ENCODE measurements at places on chromosomes 4 and X.

- no peak for DNase-seq
- H3K27ac ChIP-seq, result no peak overlapping the region
- H3K27me3 ChIP-seq, result no peaks in the 10 kb centered on the region
- H3K4me1 ChIP-seq, result peaks cover 2% of the 10 kb centered on the region
- H3K36me3 ChIP-seq, result no peaks in the 10 kb centered on the region
These were observed 13.7 kb downstream of the SEPTIN11 start for GRCh38 chr4:76963131-76963750.

GRCh38 chr4:94804650-94805049, 46.9 kb downstream of the BMPR1B start:
- H3K4me3 ChIP-seq, result no peak overlapping the region
- no peaks in the 10 kb centered on the region for H3K4me1 ChIP-seq
- H3K27me3 ChIP-seq, result no peaks in the 10 kb centered on the region
- no peaks in the 10 kb centered on the region for H3K36me3 ChIP-seq
- no peak for DNase-seq

GRCh38 chr4:85028910-85029309, 62.4 kb upstream of the WDFY3 start:
- H3K27ac ChIP-seq, result no peak overlapping the region
- H3K27me3 ChIP-seq, result no peaks in the 10 kb centered on the region
- H3K36me3 ChIP-seq, result no peaks in the 10 kb centered on the region
- H3K4me3 ChIP-seq, result no peak overlapping the region

DNA sequence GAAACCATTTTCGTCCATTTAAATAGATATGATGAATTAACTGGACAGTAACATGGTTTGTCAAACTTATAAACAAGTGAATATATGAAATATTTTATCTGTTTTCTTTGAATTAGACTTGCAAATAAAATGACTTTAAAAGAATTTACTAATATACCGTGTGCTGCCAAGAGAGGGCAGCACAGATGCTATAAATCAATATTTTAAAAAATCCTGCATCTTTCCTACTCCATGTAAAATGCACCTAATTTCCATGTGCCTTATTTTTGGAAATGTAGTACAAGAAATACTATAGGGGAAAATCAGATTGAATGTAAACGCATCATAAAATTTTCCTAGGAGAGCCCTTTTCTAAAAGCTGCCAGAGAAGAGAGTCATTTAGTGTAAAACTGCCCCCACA, 62.2 kb downstream of the PRKX start:
- no peak overlapping the region for H3K4me3 ChIP-seq
- peaks cover 13% of the 10 kb centered on the region for H3K36me3 ChIP-seq
- no peak overlapping the region for H3K27ac ChIP-seq
- no peaks in the 10 kb centered on the region for H3K27me3 ChIP-seq
- H3K4me1 ChIP-seq, result no peaks in the 10 kb centered on the region
- DNase-seq, result no peak

DNA sequence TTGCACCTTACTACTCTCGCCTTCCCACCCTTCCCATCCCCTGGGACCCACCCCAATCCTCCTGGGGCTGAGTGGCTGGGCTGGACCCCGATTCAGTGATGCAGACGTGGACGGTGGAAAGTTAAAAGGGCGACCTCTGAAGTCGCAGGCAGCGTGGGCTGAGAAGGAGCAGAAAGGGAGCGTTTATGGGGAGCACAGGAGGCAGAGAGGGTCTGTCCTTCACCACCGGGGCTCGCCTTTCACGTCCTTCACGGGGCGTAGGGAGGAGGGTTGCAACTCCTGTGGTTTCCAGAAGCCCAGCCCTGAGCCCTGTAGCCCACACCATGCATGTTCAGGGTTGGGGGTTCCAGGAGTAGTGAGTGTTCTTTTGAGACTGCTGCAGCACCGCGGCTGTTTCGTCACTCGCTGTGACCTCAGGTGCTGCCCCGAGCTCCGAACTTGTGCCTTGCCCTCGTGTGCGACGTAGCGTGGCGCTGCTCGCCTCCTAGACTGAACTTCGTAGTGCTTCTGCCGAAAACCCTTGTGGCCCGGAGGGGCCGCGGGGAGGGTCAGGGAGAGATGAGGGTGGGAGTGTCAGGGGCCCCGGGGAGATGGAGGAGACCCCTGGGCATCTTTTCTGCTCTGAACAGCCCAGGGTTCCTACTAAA, 1.6 kb downstream of the NHS start:
- peaks cover 27% of the 10 kb centered on the region for H3K27me3 ChIP-seq
- DNase-seq, result no peak
- H3K4me3 ChIP-seq, result no peak overlapping the region
- H3K27ac ChIP-seq, result no peak overlapping the region

- no peaks in the 10 kb centered on the region for H3K4me1 ChIP-seq
- no peak overlapping the region for H3K27ac ChIP-seq
These were observed 2127.3 kb downstream of the PCDH7 start for GRCh38 chr4:32847461-32847860.

DNA sequence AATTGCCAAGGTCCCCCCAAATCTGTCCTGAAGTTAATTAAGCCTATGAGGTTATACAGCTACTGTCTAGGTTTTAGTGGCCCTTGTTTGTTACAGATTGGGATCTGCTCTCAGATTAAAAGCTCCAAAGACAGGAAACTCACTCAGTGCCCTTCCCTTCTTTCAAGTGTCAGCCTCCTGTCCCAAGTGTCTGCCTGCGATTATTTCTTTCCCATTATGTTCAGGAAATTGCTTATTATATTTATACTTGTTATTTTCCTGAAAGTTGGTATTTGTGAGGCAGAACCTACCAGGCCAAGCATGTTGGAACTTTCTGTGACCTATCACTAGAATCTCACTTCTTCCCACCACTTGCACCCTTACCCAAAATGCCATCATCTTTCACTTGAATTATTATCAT, 173.2 kb downstream of the AREG start:
- H3K4me1 ChIP-seq, result no peaks in the 10 kb centered on the region
- H3K36me3 ChIP-seq, result no peaks in the 10 kb centered on the region
- no peak overlapping the region for H3K4me3 ChIP-seq
- H3K27ac ChIP-seq, result no peak overlapping the region

GRCh38 chr4:15898902-15899301, 39.6 kb downstream of the FGFBP1 start:
- no peak overlapping the region for H3K27ac ChIP-seq
- no peaks in the 10 kb centered on the region for H3K4me1 ChIP-seq
- no peak overlapping the region for H3K4me3 ChIP-seq
- DNase-seq, result no peak

DNA sequence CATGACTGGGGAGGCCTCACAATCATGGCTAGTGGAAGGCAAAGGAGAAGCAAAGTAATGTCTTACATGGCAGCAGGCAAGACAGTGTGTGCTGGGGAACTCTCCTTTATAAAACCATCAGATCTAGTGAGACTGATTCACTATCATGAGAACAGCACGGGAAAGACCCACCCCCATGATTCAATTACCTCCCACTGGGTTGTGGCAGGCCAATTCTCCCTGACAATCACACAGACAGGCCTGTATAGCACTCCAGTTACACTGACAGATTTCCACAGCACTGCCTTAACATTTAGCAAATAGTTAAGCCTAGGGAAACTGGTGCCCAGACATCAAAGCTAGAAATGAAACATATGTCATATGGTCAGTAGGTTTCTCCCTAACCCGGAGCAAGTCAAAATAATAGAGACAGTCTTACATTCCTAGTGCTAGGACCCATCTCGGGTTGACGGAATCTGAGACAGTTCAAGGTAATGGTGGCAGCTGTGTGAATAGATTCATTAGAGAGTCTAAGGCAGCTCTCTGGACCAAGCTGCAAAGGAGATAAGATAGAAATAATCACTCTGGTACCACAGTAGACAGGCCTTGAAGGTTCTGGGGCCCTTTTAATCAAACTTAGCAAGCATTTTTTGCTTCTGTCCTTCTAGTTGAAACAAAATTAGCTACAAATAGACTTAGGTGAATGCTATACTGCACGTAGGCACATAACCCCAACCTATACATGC, 9.4 kb upstream of the HERC5 start:
- H3K27ac ChIP-seq, result no peak overlapping the region
- H3K4me3 ChIP-seq, result no peak overlapping the region
- DNase-seq, result no peak
- H3K4me1 ChIP-seq, result no peaks in the 10 kb centered on the region
- peaks cover 2% of the 10 kb centered on the region for H3K36me3 ChIP-seq

DNA sequence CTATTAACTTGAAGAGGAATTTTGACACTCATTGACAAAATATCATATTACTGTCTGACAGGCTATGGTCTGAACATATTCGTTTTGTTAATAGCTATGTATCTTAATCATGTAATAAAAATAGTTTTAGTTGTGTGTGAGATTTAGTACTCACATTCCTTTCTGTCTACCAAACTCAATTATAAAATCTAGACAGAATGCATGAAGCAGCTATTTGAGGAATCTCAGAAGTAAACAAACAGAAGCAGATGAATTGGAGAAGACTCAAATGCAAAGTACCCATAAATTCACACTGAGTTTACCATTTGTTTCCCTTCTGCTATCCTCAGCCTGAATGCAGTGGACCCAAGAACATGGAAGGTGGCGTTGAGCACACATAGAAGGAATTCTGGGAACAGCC, 841.6 kb upstream of the AADAT start:
- no peaks in the 10 kb centered on the region for H3K4me1 ChIP-seq
- no peak for DNase-seq
- no peak overlapping the region for H3K27ac ChIP-seq
- no peaks in the 10 kb centered on the region for H3K36me3 ChIP-seq

- no peak for DNase-seq
- no peak overlapping the region for H3K4me3 ChIP-seq
- H3K27me3 ChIP-seq, result no peaks in the 10 kb centered on the region
- no peaks in the 10 kb centered on the region for H3K36me3 ChIP-seq
- H3K27ac ChIP-seq, result no peak overlapping the region
- H3K4me1 ChIP-seq, result no peaks in the 10 kb centered on the region
These were observed 67.0 kb downstream of the DACH2 start for GRCh38 chrX:86215260-86215659.

DNA sequence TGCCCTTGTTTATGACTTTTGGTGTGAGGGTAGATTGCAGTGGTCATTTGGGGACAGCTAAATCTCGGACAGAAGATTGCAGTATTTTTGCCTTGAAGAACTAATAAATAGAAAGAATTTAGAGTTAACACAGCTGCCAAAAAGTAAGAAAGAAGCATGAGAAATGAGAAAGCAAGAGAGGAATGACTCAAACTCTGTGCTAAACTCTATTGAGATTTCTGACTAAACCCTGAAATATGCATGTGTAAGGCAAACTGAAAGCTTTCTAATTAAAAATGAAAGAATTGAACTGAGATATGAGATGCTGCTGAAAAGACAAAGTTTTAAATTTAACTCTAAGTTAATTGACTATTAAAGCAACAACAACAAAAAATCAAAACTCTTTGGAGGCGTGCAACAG, 791.3 kb downstream of the RAB28 start:
- H3K4me1 ChIP-seq, result no peaks in the 10 kb centered on the region
- H3K4me3 ChIP-seq, result no peak overlapping the region
- no peak for DNase-seq
- no peaks in the 10 kb centered on the region for H3K27me3 ChIP-seq
- H3K36me3 ChIP-seq, result no peaks in the 10 kb centered on the region

DNA sequence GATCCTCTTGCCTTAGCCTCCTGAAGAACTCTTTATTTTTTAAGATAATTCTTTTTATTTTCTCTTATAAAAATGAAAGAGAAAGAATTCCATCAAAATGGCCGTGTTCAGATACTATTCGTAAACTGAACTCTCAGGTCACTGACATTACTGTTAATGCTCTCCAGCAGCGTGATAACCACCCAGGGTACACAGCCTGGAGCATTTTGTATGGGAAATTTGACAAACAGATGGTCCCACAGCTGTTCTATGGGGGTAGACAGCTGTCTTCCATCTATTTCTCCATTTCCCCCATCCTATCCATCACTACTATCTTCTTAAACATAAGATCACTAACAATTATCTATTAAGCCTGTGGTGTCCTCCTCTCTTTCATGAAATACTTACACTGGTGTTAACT, 47.8 kb downstream of the SYNPO2 start:
- no peak overlapping the region for H3K4me3 ChIP-seq
- H3K27me3 ChIP-seq, result no peaks in the 10 kb centered on the region
- no peaks in the 10 kb centered on the region for H3K4me1 ChIP-seq
- no peak for DNase-seq
- H3K36me3 ChIP-seq, result no peaks in the 10 kb centered on the region
- no peak overlapping the region for H3K27ac ChIP-seq

- no peak for DNase-seq
- H3K36me3 ChIP-seq, result no peaks in the 10 kb centered on the region
- H3K4me3 ChIP-seq, result no peak overlapping the region
- H3K4me1 ChIP-seq, result no peaks in the 10 kb centered on the region
- no peak overlapping the region for H3K27ac ChIP-seq
These were observed 59.3 kb downstream of the RWDD4 start for GRCh38 chr4:183599690-183600089.

All from T-cell (primary cell).